ENCODE measurements at places on chromosomes 7 and 10. TPM values are rescaled to one million over a fixed set of nuclear protein-coding genes. Genes with fewer than 3 reads are reported as not detected.

ABCB4 gene
- polyA plus RNA-seq, result 2.2 TPM

EVX1 gene
- 0.06 TPM for polyA plus RNA-seq

CDHR3 gene
- 5.0 TPM for polyA plus RNA-seq

CYP3A4 gene
- polyA plus RNA-seq, result 0.22 TPM

VWA2 gene
- polyA plus RNA-seq, result 1.6 TPM

FGF8 gene
- polyA plus RNA-seq, result 5.4 TPM

LRRD1 gene
- 0.29 TPM for polyA plus RNA-seq

GATAD1 gene
- 34.5 TPM for polyA plus RNA-seq

C10orf105 gene
- polyA plus RNA-seq, result 0.17 TPM

CLDN4 gene
- polyA plus RNA-seq, result 76.4 TPM

SFMBT2 gene
- polyA plus RNA-seq, result 5.9 TPM

PDE6C gene
- 0.24 TPM for polyA plus RNA-seq

SLC18A3 gene
- polyA plus RNA-seq, result not detected

FXYD4 gene
- polyA plus RNA-seq, result not detected

OR2A42 gene
- polyA plus RNA-seq, result 1.5 TPM

TMEM184A gene
- polyA plus RNA-seq, result 5.6 TPM

KLF14 gene
- 0.37 TPM for polyA plus RNA-seq

FBXL13 gene
- polyA plus RNA-seq, result 2.9 TPM

CISD1 gene
- 59.4 TPM for polyA plus RNA-seq

STEAP4 gene
- polyA plus RNA-seq, result 0.11 TPM

POLR2J3 gene
- 98.0 TPM for polyA plus RNA-seq

ADRA2A gene
- 3.3 TPM for polyA plus RNA-seq

MRC1 gene
- 11.6 TPM for polyA plus RNA-seq

NPFFR1 gene
- 0.15 TPM for polyA plus RNA-seq

CDNF gene
- 2.6 TPM for polyA plus RNA-seq

GLI3 gene
- polyA plus RNA-seq, result 14.5 TPM

OR6V1 gene
- not detected for polyA plus RNA-seq

NUTM2D gene
- polyA plus RNA-seq, result 8.4 TPM

IFIT1 gene
- 22.9 TPM for polyA plus RNA-seq

CYP2E1 gene
- 0.69 TPM for polyA plus RNA-seq

ZNF804B gene
- polyA plus RNA-seq, result 0.28 TPM

MBLAC1 gene
- 1.7 TPM for polyA plus RNA-seq

NACAD gene
- 7.9 TPM for polyA plus RNA-seq

EPHB4 gene
- 101 TPM for polyA plus RNA-seq

ASB10 gene
- polyA plus RNA-seq, result not detected

DKK1 gene
- 59.9 TPM for polyA plus RNA-seq

DPP6 gene
- polyA plus RNA-seq, result 58.6 TPM

CPA4 gene
- polyA plus RNA-seq, result 0.16 TPM

CADPS2 gene
- polyA plus RNA-seq, result 69.8 TPM

RTKN2 gene
- 11.8 TPM for polyA plus RNA-seq

CALY gene
- not detected for polyA plus RNA-seq

ASIC3 gene
- polyA plus RNA-seq, result 2.4 TPM

MEOX2 gene
- polyA plus RNA-seq, result 3.1 TPM

DYNC1I1 gene
- polyA plus RNA-seq, result 0.51 TPM

SPDYE5 gene
- polyA plus RNA-seq, result 0.79 TPM

DMBT1 gene
- polyA plus RNA-seq, result 0.04 TPM

ANKMY2 gene
- 36.0 TPM for polyA plus RNA-seq
